ENCODE measurements at places on chromosomes 16 and 17. TPM values are rescaled to one million over a fixed set of nuclear protein-coding genes. Genes with fewer than 3 reads are reported as not detected.

- no peak overlapping the region for H3K27ac ChIP-seq
- H3K27me3 ChIP-seq: no peaks in the 10 kb centered on the region
- no peak overlapping the region for H3K4me3 ChIP-seq
Observed at GRCh38 chr16:24198807-24199533, 57.2 kb upstream of the CACNG3 start.

HNF1B gene
- not detected for total RNA-seq

DNA sequence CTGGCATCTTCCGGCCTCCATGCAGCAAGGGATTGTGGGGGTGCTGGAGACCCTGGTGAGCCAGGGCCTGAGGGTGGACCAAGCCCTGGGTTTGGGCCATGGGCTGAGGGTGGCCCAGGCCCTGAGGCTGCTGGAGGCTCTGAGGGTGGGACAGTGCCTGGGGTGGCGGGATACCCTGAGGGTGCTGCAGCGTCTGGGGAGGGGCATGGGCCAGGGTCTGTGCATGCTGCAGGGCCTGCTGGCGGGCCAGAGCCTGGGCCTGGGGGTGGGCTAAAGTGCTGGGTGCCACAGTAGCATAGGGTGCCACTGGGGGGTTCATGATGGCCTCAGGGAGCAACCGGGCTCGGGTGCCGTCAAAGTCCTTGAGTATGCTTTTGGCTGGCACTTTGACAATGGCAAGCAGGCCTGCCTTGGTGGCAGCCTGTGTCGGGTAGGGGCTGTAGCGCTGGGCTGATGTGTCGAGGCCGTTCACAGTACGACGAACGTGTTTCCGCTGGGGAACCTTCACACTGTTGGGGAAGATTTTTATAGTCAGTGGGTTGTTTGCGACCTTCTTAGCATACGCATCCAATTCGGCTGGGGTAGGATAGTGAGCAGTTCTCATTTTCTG, 15.6 kb downstream of the TRAF4 start:
- no peak overlapping the region for H3K4me3 ChIP-seq
- DNase-seq: no peak

- H3K36me3 ChIP-seq: no peaks in the 10 kb centered on the region
- H3K4me3 ChIP-seq: no peak overlapping the region
- no peak for DNase-seq
- peaks cover 15% of the 10 kb centered on the region for H3K4me1 ChIP-seq
Observed at GRCh38 chr16:72840631-72841381, 207.1 kb downstream of the ZFHX3 start.

DNA sequence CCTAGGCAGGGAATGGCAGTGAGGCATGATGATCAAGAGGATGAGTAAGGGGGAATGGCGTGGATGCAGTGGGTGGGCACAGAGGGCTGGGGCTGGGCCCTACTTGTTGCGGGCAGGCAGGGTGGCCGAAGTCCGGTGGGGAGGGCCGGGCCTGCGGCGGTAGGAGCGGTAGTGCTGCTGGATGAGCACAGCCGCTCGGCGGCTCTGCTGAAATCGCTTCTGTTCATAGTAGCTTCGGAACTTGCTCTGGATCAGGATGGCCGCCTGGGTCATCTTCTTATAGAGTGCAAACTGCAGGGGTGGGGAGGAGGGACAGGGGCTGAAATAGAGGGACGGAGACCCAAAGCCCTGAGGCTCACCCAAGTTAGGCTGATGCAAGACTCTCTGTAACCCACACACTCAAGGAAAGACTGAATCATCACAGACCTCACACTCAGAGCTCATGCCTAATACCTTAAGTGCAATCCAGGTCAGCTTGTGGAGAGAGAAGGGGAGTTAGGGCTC, 1.5 kb upstream of the SPAG7 start:
- no peak overlapping the region for H3K4me3 ChIP-seq
- peak overlapping the region; percentile 97 for H3K27ac ChIP-seq
- peaks cover 19% of the 10 kb centered on the region for H3K4me1 ChIP-seq
- DNase-seq: peak; percentile 48
- H3K36me3 ChIP-seq: no peaks in the 10 kb centered on the region

FGF11 gene
- 18.5 TPM for total RNA-seq

DNA sequence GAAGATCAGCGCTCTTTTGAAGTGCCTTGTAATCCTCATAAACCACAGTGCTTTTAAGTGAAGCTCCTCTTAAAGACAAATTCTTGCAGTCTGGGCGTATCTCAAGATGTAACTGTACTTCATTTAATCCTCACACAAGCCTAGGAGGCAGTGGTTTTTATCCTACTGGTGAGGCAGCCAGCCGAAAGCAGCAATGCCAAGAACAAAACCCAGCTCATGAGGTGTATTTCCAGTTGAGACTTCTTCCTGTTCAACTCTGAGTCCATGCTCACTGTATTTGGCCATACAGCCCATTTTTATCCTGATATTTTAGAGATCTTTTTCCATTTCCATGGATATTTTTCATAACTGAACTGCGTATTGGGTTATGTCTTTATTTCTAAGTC, 13.7 kb downstream of the CTRB2 start:
- H3K4me3 ChIP-seq: no peak overlapping the region
- H3K27me3 ChIP-seq: peaks cover 8% of the 10 kb centered on the region
- H3K27ac ChIP-seq: no peak overlapping the region
- no peak for DNase-seq

GRCh38 chr16:72985995-72986394, 61.9 kb downstream of the ZFHX3 start:
- H3K36me3 ChIP-seq: no peaks in the 10 kb centered on the region
- H3K4me1 ChIP-seq: peaks cover 70% of the 10 kb centered on the region
- H3K27me3 ChIP-seq: no peaks in the 10 kb centered on the region

DNA sequence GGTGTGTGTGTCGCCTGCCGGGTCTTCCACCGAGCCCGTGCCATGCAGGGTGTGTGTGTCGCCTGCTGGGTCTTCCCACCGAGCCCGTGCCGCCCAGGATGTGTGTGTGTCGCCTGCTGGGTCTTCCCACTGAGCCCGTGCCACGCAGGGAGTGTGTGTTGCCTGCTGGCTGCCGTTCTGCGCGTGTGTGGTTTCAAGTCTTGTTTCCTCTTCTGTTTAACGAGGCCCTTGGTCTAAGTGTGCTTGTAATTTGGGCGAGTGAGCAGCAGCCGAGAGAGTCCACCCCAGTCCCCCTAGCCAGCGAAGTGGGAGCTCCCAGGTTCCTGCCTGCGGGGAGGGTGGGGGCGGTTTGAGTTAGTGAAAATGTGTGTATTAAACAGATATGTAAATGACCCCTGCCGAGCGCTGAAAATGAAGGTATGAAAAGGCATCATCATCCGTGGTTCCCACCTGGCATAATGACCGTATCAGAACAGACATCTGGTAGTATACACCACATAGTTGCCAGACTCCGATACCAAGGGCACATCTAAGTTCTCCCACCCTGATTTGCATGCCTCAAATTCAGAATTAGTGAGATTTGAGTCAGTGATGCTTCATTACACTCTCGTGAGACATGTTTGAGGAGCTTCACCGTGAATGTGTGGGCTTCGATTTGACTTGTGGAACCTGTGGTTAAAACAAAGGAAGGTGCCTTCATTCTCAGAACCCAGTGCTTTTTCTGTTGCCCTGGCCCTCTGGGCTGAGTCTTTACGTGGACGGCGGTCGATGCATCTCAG, 114.5 kb upstream of the CHMP6 start:
- peak; percentile 2 for DNase-seq
- no peaks in the 10 kb centered on the region for H3K36me3 ChIP-seq
- no peak overlapping the region for H3K4me3 ChIP-seq
- H3K4me1 ChIP-seq: no peaks in the 10 kb centered on the region

CCL3 gene
- total RNA-seq: 11.3 TPM

- no peak overlapping the region for H3K4me3 ChIP-seq
Observed at GRCh38 chr17:57313097-57313835, 56.9 kb downstream of the MSI2 start.

DNA sequence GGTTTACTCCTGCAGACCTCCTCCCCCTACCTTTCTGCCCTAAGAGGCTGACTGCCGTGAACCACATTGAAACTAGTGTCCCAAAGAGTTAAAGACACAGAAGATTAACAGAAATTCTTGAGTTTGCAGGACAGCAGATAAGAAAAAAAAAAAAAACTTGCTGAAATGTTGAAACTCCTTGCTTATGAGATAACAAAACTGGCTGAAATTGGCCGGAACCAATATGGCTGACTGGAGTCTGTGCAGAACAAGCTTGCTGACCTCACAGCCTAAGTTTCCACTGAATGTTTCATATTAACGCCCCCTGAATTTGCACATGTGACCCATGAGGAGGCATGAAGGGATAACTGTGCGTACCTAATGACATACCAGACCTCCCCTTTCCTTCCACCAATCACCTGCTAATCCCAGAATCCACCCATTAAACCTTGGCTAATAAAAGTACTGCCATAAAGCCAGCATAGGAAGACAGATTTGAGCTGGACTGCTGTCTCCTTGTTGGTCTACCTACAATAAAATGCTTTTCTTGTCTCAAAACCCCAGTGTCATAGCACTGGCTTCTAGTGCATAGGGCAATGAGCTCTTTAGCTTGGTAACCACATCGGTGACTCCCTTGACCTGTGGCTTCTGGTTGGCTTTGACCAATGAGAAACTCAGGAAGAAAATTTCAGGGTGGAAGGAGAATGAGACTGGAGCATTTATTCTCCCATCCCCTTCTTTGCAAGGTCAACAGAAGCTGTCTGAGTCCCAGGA, 80.1 kb downstream of the PMP22 start:
- H3K4me1 ChIP-seq: no peaks in the 10 kb centered on the region
- no peaks in the 10 kb centered on the region for H3K27me3 ChIP-seq
- DNase-seq: no peak
- H3K4me3 ChIP-seq: no peak overlapping the region
- no peaks in the 10 kb centered on the region for H3K36me3 ChIP-seq

GRCh38 chr17:51434434-51435170, 174.3 kb downstream of the UTP18 start:
- no peaks in the 10 kb centered on the region for H3K4me1 ChIP-seq
- no peak overlapping the region for H3K27ac ChIP-seq
- no peak overlapping the region for H3K4me3 ChIP-seq
- no peaks in the 10 kb centered on the region for H3K27me3 ChIP-seq
- no peaks in the 10 kb centered on the region for H3K36me3 ChIP-seq

DNA sequence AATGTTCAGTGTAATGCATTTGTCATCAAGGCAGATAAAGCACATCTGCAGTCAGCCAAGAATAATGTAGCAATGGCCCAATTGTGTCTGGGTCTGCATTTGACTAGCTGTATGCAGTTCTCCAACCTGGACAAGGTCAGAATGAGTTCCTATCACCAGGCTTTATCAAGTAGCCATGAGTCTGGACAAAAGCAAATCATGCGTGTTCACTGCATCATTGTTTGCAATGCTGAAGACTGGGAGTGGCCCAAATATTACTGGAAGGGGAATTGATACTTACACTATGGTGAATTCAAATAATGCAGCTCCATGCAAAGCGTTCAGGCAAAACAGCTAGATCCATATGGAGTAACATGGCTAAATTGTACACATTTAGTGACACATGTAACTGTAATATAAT, 250.9 kb downstream of the TOX3 start:
- H3K27ac ChIP-seq: no peak overlapping the region
- no peaks in the 10 kb centered on the region for H3K4me1 ChIP-seq
- no peaks in the 10 kb centered on the region for H3K36me3 ChIP-seq

DNA sequence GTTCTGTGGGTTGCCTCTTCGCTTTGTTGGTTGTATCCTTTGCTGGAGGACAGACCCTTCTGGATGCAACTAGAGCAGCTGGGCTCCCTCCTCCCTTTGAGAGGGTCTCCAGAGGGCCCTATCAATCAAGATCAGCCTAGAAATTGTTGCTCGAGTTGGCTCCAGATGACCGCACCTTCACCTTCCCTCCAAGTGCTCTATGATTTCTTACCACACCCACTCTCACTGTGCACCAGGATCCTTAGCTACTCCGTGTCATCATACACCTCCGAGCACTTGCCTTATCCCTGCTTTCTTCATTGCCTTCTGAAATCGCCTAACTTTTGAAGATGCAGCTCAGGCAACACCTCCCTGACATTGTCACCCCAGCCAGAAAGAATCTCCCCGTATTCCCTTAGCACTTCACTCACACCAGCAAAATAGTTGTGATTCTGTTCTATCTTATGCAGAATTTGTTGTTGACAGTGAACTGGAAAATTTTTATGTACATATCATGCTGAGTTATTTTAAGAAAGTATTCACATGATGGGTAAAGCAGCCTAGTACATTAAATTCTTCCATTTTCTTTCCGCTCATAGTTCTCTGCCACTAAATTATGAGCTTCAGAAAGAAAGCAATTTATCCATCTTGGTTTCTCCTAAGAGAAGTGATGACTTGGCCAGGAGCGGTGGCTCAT, 52.9 kb downstream of the ABAT start:
- no peaks in the 10 kb centered on the region for H3K27me3 ChIP-seq
- H3K4me3 ChIP-seq: no peak overlapping the region
- peaks cover 6% of the 10 kb centered on the region for H3K4me1 ChIP-seq
- no peaks in the 10 kb centered on the region for H3K36me3 ChIP-seq
- no peak overlapping the region for H3K27ac ChIP-seq

SOX8 gene
- 0.39 TPM for total RNA-seq

- H3K27me3 ChIP-seq: no peaks in the 10 kb centered on the region
- H3K36me3 ChIP-seq: no peaks in the 10 kb centered on the region
- H3K4me3 ChIP-seq: no peak overlapping the region
- no peaks in the 10 kb centered on the region for H3K4me1 ChIP-seq
Observed at GRCh38 chr16:83653785-83654184, 154.0 kb upstream of the HSBP1 start.

- no peak overlapping the region for H3K27ac ChIP-seq
- no peaks in the 10 kb centered on the region for H3K4me1 ChIP-seq
- DNase-seq: no peak
- no peaks in the 10 kb centered on the region for H3K36me3 ChIP-seq
- no peaks in the 10 kb centered on the region for H3K27me3 ChIP-seq
- H3K4me3 ChIP-seq: no peak overlapping the region
Observed at GRCh38 chr17:73820686-73821448, 176.6 kb upstream of the SDK2 start.

PNMT gene
- 11.4 TPM for total RNA-seq

BICDL2 gene
- total RNA-seq: not detected

- H3K4me3 ChIP-seq: no peak overlapping the region
- H3K27ac ChIP-seq: peak overlapping the region; percentile 96
- no peaks in the 10 kb centered on the region for H3K36me3 ChIP-seq
- H3K4me1 ChIP-seq: peaks cover 94% of the 10 kb centered on the region
- H3K27me3 ChIP-seq: no peaks in the 10 kb centered on the region
Observed at GRCh38 chr17:40322358-40323315, 13.7 kb downstream of the RARA start.

GRCh38 chr17:40281663-40282062, 6.0 kb upstream of the CDC6 start:
- H3K36me3 ChIP-seq: peaks cover 47% of the 10 kb centered on the region
- H3K4me3 ChIP-seq: no peak overlapping the region
- no peaks in the 10 kb centered on the region for H3K4me1 ChIP-seq
- H3K27me3 ChIP-seq: no peaks in the 10 kb centered on the region
- no peak for DNase-seq
- no peak overlapping the region for H3K27ac ChIP-seq

ZFHX3 gene
- 20.9 TPM for total RNA-seq

ELAC2 gene
- 71.8 TPM for total RNA-seq

SMG6 gene
- 68.7 TPM for total RNA-seq

- no peaks in the 10 kb centered on the region for H3K27me3 ChIP-seq
- peaks cover 6% of the 10 kb centered on the region for H3K4me1 ChIP-seq
- H3K36me3 ChIP-seq: no peaks in the 10 kb centered on the region
- peak; percentile 66 for DNase-seq
- no peak overlapping the region for H3K27ac ChIP-seq
Observed at GRCh38 chr17:72985882-72986720, 106.4 kb downstream of the SLC39A11 start.
